ENCODE measurements at places on chromosomes 2 and 18. TPM values are rescaled to one million over a fixed set of nuclear protein-coding genes. Genes with fewer than 3 reads are reported as not detected.
A peak's percentile ranks its signal among the peaks of the same experiment; 100 is the strongest.

Gene SLC9A2
- total RNA-seq = 0.16 TPM

DNA sequence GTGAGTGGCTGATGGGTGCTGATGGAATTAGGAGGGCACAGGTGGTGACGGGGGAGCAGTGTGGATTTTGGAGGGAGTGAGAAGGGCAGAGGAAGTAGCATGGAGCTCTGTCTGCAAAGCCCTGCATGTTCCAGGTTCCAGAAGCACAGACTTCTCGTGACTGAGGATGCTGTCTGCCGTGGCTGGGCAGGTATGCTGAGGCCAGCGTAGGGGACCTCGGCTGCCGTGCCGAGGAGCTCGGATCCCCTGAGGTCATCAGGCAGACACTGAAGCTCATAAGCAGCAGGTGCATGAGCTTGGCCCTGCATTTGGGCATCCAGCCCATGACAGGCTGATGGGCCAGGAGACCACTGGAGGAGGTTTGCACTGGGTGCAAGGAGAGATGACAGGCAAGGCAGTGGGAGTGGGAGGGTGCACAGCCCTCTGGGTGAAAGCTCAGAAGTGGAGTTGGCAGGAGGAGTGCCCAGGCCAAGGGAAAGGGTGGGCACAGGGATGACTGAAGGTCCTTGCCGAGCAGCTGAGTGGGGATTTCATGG, 215.3 kb downstream of the SH3RF3 start:
- DNase-seq = no peak

DNA sequence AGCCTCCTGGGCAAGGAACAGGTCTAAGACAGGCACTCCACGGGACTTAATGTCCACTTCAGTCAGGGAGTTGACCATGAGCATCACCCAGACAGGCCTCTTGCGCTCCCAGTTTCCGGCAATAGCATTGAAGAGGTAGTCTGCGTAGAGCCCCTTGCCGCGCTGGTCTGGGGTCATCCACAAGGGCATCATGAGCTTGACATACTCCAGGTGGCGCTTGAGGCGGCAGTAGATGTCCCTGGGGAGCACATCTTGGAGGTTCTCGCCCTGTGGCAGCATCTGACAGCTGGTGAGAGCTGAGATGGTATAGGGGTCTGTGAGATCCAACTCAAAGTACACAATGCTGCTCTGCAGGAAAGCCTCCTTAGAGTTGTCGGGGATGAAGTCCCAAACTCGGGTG, 10.6 kb downstream of the TRABD2A start:
- DNase-seq = no peak

DNA sequence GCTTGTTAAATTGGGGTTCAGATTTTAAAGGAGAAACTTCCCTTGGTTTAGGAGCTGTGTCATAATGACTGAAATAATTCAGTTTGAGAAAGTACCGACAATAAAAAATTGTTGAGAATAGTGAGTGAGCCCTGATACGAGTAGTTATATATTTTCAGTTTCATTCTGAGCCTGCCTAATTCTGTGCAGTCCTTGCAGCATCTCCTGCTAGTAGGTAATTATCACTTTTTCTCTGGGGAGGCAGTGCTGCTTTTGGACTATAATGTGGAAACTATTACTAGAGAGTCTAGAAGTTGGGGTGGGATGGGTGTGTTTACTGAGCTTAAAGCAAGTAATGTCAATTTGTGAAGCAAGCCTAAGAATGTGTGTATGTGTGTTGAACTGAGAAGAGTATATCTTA, 21.7 kb downstream of the ZNF638 start:
- no peak for DNase-seq

Gene SLC16A14
- total RNA-seq = 1.9 TPM

GRCh38 chr2:160278879-160279177, 78.8 kb upstream of the ITGB6 start:
- DNase-seq = no peak

DNA sequence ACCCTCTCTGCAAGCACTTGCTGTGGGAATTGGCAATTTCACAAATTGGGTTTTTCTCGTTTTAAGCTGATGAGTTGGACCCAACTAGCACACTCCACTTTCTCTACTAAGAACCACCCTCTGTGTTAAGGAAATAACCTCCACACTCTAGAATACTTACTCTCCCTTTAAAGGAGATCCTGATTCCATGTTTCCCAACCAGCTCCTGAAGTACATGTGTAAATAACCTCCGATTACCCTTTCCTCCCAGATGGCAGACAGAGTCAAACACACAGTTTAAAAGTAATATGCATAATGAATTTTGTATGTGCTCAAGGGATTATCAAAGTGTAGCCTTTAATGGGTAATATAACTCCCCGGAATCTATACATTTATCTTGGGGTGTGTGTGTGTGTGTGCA, 171.3 kb upstream of the OSR1 start:
- DNase-seq = no peak

Gene TPGS2
- 91.8 TPM for total RNA-seq

GRCh38 chr18:34039201-34039600, 185.5 kb downstream of the NOL4 start:
- no peak for DNase-seq

GRCh38 chr2:121818546-121818945, 63.1 kb downstream of the TSN start:
- no peak for DNase-seq

Gene DES
- total RNA-seq = 17.1 TPM

DNA sequence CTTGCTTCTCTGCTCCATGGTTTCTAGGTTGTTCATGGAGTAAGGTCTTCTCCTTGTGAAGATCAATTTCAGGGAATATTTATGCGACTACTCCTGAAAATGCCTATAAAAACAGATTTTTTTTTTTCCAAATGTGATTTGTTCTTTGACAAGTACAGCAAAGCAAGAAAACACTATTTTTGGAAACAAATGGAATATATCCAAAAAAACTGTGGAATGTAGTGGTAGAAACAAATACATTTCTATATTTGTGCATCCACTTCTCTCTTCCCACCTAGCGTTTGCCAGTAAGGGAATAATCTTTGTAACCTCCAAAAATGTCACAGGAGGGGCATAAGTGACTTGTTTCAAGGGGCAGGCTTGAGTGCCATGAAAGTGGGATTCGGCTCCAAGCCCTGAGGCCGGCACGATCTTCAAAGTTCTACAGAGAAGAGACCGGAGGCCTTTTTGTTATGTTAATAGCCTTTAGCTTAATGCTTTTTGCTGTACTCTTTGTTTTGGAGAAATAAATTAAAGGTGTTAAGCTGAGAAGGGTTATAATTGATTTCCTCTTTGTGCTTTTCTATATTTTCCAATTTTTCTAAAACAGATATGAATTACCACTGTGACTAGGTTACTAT, 200.6 kb downstream of the NRP2 start:
- DNase-seq = no peak

Gene DNAJC5G
- not detected for total RNA-seq

GRCh38 chr2:5316001-5316490, 376.1 kb upstream of the SOX11 start:
- no peak for DNase-seq

Gene THSD7B
- total RNA-seq = 0.73 TPM

- no peak for DNase-seq
Measured at GRCh38 chr2:69966496-69966895, 5.1 kb upstream of the ASPRV1 start.

- DNase-seq = no peak
Measured at GRCh38 chr2:22855761-22856184, 529.2 kb upstream of the KLHL29 start.

- DNase-seq = peak; percentile 64
Measured at GRCh38 chr2:149038442-149039212, at the start of gene LYPD6B. Gene LYPD6B (plus strand): TSS chr2:149038699. CDS start chr2:149130949, 92,250 bp downstream.

GRCh38 chr18:78739882-78740677, 239.5 kb upstream of the SALL3 start:
- no peak for DNase-seq

Gene PRLH
- not detected for total RNA-seq

Gene FECH
- total RNA-seq = 37.3 TPM

DNA sequence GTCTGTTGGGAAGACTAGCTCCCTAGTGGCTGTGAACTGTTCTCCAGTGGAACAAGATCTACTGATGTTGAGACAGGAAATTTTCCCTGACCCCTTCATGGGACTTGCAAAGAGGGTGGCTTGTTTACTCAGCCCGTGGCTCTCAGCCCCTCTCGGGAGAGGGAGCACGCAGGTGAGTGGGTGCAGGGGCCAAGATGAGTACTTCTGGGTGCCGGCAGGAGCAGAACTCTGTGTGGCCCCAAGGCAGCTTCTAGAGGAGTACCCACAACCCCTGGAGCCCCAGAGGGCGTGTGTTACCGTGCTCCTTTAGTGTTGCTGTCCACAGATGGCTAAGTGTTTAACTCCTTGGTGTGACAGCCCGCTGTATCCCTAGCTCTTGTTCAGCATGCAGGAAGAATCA, 68.2 kb upstream of the CNGA3 start:
- no peak for DNase-seq

Gene B3GNT7
- 2.3 TPM for total RNA-seq

- no peak for DNase-seq
Measured at GRCh38 chr18:21359746-21360145, 117.7 kb downstream of the GREB1L start.

DNA sequence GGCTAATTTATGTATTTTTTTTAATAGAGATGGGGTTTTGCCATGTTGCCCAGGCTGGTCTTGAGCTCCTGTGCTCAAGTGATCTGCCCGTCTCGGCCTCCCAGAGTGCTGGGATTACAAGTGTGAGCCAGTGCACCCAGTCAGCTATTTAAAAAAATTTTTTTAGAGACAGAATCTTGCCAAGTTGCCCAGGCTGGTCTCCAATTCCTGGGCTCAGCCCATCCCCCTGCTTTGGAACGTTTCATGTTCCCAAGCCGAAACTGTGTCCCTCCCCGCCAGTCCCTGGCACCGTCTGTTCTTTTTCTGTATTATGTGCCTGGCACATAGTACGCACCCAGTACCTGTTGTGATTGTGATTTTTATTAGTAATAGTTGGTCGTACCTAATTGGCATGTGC, 63.1 kb upstream of the MGAT5 start:
- DNase-seq = no peak

DNA sequence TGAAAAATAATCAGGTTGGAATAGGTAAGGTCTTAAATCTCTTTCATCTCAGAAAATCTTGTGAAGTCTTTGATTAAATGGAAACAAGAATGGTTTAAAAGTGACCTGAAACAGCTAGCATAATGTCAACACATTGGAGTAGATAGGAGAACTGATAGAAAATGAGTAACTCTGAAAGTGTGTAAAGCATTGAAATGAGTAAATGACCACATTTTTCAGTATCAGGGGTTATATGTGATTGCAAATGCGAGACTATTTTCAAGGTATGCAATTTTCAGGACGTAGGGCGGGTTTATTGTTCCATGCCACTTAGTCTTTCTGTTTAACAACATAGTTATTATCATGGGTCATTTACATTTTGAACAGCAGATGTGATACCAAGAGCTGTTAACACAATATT, 1383.2 kb downstream of the LRP1B start:
- no peak for DNase-seq

Gene GCG
- not detected for total RNA-seq

- DNase-seq = no peak
Measured at GRCh38 chr2:115606350-115606749, 1163.9 kb downstream of the DPP10 start.

DNA sequence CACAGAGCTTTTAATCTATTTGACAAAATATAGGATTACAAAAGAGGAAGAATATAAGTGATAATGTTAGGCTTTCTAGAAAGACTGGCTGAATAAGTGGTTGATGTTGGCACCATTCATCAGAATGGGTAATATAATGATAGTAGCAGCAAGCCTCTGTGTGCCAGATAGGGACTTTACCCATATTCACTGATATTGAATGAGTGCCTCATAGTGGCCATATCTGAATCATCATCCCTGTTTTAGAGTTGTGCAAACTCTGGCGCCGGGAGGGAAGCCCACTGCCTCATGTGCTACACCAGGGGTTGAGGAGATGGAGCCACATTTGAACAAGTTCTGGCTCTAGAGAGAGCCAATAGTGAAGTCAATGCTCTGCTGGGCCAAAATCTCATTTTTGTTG, 368.7 kb upstream of the CRIM1 start:
- DNase-seq = no peak

- DNase-seq = no peak
Measured at GRCh38 chr18:910247-910646, 5.6 kb downstream of the ADCYAP1 start.

GRCh38 chr2:41935825-41936224, 112.0 kb upstream of the PKDCC start:
- no peak for DNase-seq

Gene SLC5A7
- under 0.01 TPM for total RNA-seq

Gene POTEC
- total RNA-seq = not detected

DNA sequence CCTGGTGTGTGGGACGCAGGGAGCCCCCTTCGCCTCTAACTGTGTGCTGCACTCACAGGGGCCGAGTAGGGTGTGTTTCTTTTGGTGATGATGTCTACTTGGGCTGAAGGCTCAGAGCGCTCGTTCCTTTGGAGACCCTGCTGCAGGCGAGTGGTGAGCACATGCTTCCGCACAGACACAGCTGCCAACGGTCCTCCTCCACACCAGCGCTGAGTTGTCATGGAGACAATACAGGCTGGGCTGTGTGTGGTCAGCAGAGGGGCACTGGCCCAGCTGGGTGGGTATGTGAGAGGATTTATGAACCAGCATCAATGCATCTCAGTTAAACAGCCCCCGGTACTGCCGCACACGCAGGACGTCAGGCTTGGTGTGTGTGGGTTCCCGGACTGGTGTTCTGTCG, 143.5 kb downstream of the SH3RF3 start:
- no peak for DNase-seq

- DNase-seq = no peak
Measured at GRCh38 chr2:237652854-237653253, 25.5 kb downstream of the LRRFIP1 start.

GRCh38 chr2:10832203-10832936, 19.8 kb upstream of the PDIA6 start:
- DNase-seq = peak; percentile 84

DNA sequence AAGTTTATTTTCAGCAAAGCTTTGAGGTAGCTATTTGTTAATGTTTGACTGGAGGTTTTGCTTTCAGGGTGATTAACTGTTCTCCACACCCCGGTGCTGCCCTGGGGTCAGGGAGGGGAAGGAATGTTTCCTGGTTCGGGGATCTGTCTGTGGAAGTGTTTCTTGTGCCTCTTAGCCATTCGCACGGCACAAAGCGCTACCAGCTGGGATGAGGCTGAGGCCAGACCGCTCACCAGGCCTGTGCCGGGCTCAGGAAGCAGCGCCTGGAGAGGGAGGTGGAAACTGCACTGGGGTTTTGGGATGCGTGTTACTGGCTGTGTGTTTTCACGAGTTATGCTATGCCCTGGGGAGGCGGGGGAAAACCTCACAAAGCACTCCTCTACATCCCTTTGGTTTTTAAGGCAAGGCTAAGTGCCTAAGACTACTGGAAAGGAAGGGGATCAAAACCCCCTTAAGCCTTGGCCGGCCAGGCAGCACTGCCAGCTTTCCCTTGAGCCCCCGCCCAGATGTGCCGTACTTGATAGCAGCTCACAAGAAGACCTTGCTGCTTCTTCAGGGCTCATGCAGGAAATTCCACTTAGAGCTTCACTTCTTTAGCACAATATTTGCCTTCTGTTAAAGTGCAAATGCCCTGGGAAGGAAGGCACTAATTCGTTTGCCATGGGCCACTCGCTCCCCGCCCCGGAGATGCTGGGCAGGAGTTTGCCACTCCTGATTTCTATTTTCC, 65.7 kb upstream of the CNGA3 start:
- no peak for DNase-seq

GRCh38 chr2:59806486-59806885, 747.0 kb downstream of the BCL11A start:
- no peak for DNase-seq

- DNase-seq = no peak
Measured at GRCh38 chr2:179252423-179252822, 12.2 kb downstream of the SESTD1 start.

Gene GKN1
- not detected for total RNA-seq

GRCh38 chr18:1511619-1512311, 607.1 kb downstream of the ADCYAP1 start:
- DNase-seq = no peak
